Dermis microvascular lymphatic vessel endothelial cell (primary cell): ENCODE measurements at places on chromosomes 3 and 15. TPM values are rescaled to one million over a fixed set of nuclear protein-coding genes. Genes with fewer than 3 reads are reported as not detected.

The CPNE4 gene
- not detected in 2 replicates for total RNA-seq

The SPINT1 gene
- total RNA-seq = 0.90 and 1.1 TPM in 2 replicates

The CCR3 gene
- total RNA-seq = not detected in 2 replicates

The ZBTB47 gene
- 12.2 and 20.0 TPM in 2 replicates for total RNA-seq

The TLR9 gene
- total RNA-seq = not detected in 2 replicates

The MYH15 gene
- total RNA-seq = under 0.01 and 0.13 TPM in 2 replicates

The CNTN4 gene
- 0.25 TPM in 1 of 2 replicates, not detected in the other for total RNA-seq

The NMNAT3 gene
- 0.77 and 1.3 TPM in 2 replicates for total RNA-seq

The CHL1 gene
- total RNA-seq = not detected in 2 replicates

The KLF13 gene
- 21.4 and 33.6 TPM in 2 replicates for total RNA-seq

The FLNB gene
- 297 and 366 TPM in 2 replicates for total RNA-seq

The CELF6 gene
- total RNA-seq = 0.13 TPM in 1 of 2 replicates, not detected in the other

The SOX2 gene
- total RNA-seq = not detected in 2 replicates

The UNC45A gene
- 96.8 and 112 TPM in 2 replicates for total RNA-seq

The GOLGA6A gene
- not detected in 2 replicates for total RNA-seq

The CTDSPL gene
- 102 and 134 TPM in 2 replicates for total RNA-seq

The DET1 gene
- total RNA-seq = 2.2 and 3.2 TPM in 2 replicates

The ECE2 gene
- not detected in 2 replicates for total RNA-seq

The C2CD4A gene
- total RNA-seq = 3.2 and 4.3 TPM in 2 replicates

The CPNE9 gene
- not detected in 2 replicates for total RNA-seq

The GOLGA8M gene
- 0.26 and 3.0 TPM in 2 replicates for total RNA-seq

The GPR149 gene
- total RNA-seq = not detected in 2 replicates

The CADPS gene
- not detected in 2 replicates for total RNA-seq

The EOGT gene
- 38.6 and 41.3 TPM in 2 replicates for total RNA-seq
